SHP77 treated with DMSO at 0.1 percent for 48 hours (cell line): ENCODE measurements at places on chromosomes 11 and 22.

GRCh38 chr22:44823806-44824205, 71.4 kb downstream of the ARHGAP8 start:
- DNase-seq: no peak

- DNase-seq: no peak
Observed at GRCh38 chr11:84793318-84793717, 833.8 kb downstream of the DLG2 start.

DNA sequence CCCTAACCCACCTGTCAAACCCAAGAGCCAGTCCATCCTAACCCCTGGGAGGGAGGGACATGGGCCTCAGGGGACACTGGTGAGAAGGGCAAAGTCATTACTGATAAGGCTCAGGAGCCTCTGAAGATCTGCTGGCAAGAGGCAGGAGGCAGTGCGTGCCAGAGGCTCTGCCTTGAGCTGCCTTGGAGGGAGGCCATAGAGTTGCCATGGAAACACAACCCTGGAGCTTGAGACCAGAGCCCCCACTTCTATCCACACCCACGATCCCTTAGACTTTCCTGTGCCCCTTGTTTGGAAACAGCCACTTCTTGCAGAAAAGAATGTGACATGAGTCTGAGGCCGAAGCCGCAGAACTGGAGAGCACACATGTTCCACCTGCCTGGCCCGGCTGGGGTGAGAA, 89.7 kb upstream of the CSNK2A3 start:
- no peak for DNase-seq

DNA sequence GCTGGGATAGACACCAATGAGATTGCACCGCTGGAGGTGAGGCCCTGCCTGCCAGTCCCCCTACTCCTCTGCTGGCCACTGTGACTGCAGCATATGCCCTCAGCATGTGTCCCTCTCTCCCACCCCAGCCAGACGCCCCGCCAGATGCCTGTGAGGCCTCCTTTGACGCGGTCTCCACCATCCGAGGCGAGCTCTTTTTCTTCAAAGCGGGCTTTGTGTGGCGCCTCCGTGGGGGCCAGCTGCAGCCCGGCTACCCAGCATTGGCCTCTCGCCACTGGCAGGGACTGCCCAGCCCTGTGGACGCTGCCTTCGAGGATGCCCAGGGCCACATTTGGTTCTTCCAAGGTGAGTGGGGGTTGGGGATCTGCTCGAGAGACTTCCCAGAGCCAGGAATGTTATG, 5.7 kb upstream of the SMARCB1 start:
- DNase-seq: no peak

GRCh38 chr22:34055525-34056200, 135.4 kb upstream of the LARGE1 start:
- no peak for DNase-seq

- no peak for DNase-seq
Observed at GRCh38 chr11:14587258-14587657, 56.3 kb upstream of the PDE3B start.

DNA sequence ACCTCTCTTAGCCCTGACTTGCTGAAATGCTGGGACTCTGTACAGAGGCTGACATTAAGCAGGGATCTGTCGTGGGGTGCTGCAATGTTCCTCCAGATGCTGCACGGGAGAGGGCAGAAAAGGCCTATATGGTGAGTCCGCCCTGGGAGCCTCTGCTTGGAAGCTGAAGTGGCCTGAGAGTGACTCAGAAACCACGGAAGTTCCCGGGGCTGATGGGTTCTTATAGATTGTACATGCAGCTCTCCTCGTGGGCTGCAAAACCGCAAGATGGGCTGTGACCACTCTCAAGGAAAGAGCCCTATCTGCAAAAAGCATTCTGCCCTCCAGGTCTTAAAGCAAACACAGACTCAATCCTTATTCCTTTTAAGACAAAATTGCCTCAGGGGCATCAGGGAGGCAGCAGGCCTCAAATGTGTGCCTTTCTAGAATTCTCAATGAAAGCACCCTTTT, 5.8 kb upstream of the SLC43A3 start:
- DNase-seq: no peak

GRCh38 chr22:33326540-33327295, 268.5 kb upstream of the SYN3 start:
- no peak for DNase-seq

GRCh38 chr11:37108436-37109285, 510.6 kb upstream of the RAG2 start:
- no peak for DNase-seq

GRCh38 chr22:19121631-19122142, 525 bp downstream of the DGCR2 start:
- peak; percentile 7 for DNase-seq

GRCh38 chr22:32828150-32828549, 26.6 kb downstream of the TIMP3 start:
- DNase-seq: no peak

DNA sequence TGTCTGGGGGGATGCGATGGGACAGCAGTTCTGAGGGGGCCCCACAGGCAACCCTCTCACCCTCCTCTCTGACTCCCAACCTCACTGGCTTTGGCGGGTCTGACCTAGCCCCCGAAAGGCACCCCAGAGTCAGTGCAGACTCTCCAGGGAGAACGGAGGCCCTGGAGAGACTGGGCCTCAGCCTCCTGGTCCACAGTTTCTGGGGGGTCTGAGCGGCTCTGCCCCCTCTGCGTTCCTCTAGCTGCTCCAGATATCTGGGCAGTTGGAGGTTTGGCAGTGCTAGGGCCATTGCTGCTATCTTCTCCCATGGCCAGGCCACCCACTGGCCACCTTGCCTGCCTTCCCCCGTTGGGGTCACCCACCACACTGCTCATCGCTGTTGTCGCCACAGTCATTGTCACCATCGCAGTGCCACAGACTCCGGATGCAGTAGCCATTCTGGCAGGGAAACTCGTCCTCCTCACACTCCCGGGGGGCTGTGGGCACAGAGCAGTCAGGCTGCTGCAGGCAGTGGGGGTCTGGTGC, 18.8 kb downstream of the LRP4 start:
- no peak for DNase-seq

DNA sequence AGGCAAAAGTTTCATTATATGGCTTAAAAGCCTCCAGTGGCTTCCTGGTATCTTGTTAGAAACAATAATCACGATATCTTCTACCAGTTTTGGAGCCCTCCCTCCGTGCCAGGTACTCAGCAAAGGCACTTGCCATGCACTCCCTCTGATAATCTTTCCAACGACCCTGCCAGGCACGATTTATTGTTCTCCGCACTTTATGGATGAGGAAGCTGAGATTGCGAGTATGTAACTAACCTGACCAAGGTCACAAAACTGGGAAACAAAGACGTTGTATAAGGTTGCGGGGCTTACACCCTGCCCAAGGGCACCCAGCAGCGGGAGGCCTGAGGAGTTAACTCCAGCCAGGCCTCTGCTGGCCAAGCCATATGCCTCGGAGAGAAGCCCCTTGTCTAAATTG, 218.1 kb downstream of the SNX19 start:
- no peak for DNase-seq

GRCh38 chr11:126398721-126399120, 43.2 kb downstream of the ST3GAL4 start:
- no peak for DNase-seq

- no peak for DNase-seq
Observed at GRCh38 chr11:129871914-129872313, 23.5 kb downstream of the NFRKB start.

DNA sequence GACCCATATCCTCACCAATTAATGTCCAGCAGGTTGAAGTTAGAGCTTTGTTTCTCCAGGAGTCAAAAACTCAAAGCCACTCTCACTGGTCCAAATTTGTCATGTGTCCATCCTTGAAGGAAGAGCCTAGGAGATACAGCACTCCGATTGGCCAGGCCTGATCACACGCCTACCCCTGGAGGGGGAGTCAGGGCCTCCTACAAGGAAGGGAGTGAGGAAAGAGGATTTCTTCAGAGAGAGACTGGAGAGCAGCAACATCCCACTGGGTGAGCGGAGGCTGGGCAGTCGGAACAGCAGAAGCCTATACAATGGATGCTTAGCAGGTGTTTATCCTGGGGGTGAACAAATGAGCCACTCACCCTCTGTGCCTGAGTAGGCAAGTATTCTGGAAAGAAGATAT, 113.9 kb downstream of the TRIM29 start:
- no peak for DNase-seq

GRCh38 chr22:46687460-46687859, 50.6 kb downstream of the CERK start:
- no peak for DNase-seq

GRCh38 chr11:85779956-85780640, 30.8 kb downstream of the SYTL2 start:
- no peak for DNase-seq

GRCh38 chr22:40235308-40235707, 57.6 kb downstream of the TNRC6B start:
- no peak for DNase-seq

DNA sequence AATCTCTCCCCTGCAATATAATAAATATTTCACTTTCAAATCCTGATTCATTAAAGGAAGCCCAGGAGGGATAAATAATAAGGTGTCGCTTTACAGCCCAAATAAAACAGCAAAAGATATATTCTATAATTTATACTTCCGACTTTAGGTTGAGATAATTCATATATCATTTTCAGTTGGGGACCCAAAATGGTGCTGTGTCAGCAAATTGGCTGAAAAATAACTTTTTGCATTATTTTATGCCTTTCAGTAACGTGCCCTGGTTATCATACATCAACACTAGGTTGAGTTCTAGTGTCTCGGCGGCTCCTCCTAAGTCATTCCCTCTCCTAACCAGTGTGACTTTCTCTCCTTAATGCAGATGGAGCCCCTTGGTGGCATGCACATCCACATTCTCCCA, 278.2 kb downstream of the NXPE2 start:
- no peak for DNase-seq

DNA sequence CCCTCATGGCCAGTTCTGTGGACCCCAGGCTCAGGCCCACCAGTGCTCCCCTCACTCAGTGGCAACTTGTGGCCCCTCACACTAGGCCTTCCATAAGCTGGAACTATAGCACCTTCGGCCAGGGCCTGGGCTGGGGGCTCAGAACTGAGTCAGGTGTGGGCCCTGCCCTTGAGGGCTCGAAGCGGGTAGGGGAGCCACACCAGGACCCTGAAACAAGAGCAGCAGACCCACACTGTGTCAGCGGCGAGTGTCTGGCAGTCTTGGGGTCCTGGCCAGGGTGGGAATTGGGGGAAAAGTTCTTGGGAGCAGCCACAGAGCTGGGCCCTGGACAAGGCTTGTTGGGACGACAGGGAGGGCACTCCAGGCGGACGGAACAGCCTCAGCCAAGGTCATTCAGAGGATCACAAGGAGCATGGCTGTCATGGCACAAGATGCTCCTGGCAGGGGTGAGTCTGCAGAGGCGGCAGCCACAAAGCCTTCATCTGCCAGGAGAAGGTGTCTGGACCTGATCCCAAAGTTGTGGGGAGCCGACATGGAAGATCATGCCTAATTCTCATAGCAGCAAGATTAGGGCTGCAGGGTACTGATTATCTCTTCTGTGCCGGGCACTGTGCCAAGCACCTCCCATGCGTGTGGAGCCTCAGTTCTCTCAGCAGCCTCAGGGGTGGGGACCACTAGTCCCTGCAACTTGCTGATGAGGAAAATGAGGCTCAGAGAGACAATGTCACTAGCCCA, 50.7 kb downstream of the SHISAL1 start:
- DNase-seq: no peak

DNA sequence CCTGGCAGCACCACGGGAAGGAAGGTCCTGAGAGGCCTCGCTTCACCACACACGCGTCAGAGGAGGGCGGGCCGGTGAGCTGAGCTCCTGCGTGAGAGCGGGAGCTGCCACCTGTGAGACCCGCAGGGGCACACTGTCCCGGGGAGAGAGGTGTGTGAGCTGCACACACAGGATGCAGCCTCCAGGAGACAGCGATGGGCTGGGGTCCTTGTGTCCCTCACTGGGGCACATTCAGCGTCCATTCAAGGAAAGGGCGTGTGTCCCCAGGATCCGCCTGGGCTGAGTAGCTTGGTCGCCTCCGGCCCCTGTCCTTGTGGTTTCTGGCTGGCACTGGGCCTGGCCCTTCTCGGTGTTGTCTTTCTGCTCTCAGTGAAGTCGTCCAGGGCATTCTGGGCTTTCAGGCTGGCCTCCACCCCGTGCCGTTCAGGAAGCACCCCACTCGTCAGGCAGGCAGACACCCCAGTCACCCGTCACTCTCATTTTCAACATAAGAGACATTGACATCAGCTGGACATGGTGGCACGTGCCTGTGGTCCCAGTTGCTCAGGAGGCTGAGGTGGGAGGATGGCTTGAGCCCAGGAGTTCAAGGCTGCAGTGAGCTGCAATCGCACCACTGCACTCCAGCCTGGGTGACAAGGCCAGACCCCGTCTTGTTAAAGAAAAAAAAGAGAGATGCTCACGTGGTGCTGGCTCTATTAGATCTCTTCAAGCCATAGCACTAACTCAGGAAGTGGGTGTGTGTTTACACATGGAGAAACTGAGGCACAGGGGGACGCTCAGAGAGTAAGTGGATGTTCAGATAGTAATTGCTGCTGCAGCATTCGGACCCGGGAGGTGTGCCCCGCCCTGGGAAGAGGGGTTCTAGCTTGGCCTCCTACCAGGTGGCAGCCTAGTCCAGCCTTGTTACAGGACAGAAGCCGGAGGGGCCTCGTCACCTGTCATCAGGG, 1081.6 kb downstream of the BRD1 start:
- DNase-seq: no peak

GRCh38 chr11:107929611-107930200, 1.5 kb downstream of the RAB39A start:
- DNase-seq: no peak

GRCh38 chr11:117806846-117807245, 9.8 kb upstream of the DSCAML1 start:
- no peak for DNase-seq

- no peak for DNase-seq
Observed at GRCh38 chr22:32862083-32862482, 60.6 kb downstream of the TIMP3 start.

GRCh38 chr22:35834061-35834460, 116.4 kb downstream of the APOL5 start:
- DNase-seq: no peak

- DNase-seq: no peak
Observed at GRCh38 chr11:101835506-101836063, 79.2 kb upstream of the CEP126 start.

DNA sequence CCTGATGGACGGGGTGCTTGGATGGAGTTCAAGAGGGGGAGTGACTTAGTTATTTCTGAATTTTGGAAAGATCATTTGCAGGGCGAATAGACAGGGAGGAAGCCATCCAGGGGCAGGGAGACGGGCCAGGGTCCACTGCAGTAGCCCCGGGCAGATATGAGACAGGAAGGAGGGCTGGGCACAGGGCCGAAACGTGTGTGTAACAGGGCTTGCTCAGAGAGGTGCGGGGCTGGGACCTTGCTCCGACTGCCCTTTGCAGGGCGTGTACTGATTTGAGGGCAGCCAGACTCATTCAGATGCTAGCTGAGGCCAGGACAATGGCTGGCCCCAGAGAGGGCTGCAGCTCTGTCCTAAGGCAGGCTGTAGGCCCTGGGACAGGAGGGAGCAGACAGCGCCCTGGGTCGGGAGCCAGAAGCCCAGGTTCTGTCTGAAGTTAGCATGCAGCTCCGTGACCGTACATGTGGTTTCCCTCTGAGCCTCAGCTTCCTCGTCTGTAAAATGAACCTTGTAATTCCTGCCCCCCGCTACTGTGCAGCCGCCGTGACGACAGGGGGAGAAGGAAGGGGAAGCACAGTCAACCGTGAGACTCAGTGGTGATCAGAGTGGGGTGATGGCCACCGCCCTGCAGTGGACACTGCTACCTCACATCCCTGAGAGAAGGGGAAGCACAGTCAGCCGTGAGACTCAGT, 103.4 kb downstream of the PHF21B start:
- no peak for DNase-seq

- no peak for DNase-seq
Observed at GRCh38 chr22:25368271-25368670, 148.8 kb downstream of the CRYBB2 start.
